ENCODE measurements at places on chromosomes 6 and 20.

DNA sequence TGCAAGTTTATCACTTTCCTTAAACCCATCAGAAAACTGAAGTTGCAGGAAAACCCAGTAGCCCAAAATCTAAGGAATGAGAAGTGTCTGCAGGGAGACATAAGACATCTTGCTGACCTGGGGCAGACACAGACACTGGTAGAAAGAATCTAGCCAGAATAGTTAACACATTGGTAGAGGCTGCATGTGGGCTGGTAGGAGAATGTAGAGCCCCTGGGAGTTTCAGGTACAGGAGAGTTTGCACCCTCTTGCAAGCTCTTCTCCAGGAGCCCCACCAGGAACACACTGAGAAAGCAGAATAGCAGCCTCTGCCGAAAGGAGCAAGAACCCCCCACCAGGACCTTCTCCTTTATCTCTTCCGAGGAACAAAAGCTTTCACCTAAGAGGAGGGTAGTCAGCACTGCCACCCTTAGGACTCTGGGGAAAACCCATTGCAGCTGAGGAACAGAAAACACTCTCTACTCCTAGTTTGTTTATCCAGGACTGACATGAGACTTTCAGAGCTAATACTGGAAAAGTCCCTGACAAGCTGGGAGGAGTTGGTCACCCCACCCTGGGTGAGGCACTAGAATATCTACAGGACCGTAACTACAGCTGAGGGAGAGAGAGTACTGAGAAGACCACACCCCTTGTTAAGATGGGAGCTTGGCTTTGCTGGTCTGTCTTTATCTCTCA is 10.5 kb upstream of the OGFRL1 start:
- no peak for DNase-seq

DNA sequence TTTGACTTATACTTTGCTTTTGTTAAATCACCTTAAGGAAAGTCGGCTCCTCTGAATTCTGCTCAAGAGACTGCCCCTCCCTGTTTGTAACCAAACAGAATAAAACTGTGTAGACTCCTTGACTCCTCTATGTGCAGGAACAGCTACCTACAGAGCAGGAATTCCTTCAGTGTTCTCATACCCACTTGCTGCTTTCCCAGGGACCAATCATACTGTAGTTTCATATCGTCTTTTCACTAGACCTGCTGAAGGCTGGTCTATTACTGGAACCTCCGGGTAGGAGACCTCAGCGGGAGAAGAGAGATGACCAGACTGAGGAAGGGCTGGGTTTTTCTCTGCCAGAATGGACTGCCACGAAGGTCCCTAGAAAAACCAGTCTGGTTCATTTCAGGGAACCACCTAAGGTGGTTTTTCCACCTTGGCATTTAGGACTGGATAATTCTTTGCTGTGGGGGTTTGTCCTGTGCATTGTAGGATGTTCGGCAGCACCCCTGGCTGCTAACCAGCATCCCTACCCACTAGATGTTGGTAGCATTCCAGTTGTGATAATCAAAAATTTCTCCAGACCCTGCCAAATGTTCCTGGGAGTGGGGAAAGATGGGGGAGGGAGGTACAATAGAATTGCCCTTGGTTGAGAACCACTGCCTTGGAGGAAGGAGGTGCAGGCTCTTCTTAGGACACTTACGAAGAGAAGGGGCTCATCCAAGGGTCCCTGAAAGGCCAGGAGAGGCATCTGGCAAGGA is 80.5 kb downstream of the DNAAF9 start:
- DNase-seq: no peak

- DNase-seq: no peak
Observed at GRCh38 chr6:107973594-107973993, 15.6 kb upstream of the SEC63 start.

GRCh38 chr6:98840385-98840784 is 6.0 kb downstream of the POU3F2 start:
- DNase-seq: no peak

DNA sequence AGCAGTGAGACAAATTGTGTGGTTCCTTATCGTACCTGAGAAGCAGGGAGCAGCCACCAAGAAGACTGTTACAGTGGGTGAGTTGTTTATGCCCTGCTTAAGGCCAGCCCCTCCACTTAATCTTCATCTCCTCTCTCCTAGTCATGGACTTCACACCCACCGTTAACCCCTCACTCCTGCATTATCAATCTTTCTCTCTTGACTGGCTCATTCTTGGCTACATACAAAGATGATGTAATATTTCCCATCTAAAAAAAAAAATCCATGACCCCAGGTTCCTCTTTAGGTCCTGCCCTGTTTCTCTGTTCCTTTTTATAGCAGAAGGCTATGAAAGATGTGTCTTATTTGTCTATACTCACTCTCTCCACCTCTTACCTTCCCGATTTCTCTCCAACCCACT is 72.4 kb downstream of the SHLD1 start:
- no peak for DNase-seq

DNA sequence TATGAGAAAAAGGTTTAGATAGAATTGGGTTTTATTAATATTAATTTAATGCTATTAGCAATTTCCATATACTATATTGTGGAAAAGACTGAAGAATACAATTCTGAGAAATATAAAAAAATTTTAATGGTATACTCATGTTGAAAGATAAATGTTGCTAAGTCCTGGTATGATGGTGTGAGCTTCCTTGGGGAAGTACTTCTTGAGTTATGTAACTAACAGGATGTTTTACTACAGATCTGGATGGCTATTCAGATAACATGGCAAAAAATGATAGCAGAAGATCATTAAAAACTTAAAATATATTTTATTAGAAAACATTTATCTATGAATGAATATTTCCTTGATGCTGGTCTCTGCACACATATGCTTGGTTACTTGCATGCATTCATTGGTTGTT is 23.5 kb upstream of the CALHM6 start:
- DNase-seq: no peak

DNA sequence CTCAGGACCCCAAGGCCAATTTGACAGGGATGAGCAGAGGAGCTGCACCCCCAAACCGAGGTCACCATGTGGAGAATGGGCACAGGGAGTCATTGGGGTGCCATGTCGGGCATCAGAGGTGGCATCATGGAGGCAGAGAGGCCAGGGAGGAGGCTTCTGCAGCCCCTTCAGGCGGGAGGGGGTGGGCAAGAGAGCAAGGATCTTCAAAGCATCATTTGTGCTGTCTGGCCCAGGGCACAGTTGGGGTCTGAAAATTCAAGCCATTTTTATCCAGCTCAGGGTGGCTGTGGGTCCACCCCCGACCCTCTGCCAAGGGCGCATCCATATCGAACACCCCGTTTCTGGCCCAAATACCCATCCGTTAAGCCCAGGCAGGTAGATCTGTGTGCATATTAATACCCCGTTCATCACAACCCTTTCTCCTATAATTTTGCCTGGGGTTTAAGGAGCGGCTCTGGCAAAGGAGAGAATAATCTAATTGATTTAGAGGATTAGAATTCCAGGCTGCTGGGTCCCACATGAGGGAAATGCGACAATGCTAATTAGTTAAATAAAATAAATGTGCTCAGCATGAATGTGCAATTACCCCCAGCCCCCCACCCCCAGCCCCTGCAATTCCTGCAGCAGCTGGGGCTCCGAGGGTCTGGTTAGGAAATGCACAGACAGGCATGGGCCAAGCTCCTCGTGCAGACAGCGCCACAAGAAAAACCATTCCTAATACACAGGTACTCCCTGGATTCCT is 31.9 kb downstream of the VSTM2L start:
- DNase-seq: no peak

DNA sequence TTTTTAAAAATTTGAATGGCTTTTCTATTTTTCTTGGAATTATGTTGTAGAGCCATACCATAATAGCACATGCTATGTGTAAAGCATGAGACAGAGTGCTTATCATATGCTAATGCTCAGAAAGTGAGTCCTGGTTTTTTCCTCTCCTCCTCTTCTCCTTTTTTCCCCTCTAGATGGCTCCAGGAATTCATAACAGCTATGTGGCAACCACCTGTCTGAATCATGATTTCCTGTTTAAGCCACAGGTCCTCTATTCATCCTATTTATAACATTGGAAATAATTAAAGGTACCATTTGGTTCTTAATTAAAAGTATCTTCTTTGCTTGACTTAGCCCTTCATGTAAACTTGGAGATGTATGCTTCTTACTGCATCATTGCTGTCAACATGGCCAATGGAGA is 260.0 kb upstream of the MAP3K7 start:
- no peak for DNase-seq

DNA sequence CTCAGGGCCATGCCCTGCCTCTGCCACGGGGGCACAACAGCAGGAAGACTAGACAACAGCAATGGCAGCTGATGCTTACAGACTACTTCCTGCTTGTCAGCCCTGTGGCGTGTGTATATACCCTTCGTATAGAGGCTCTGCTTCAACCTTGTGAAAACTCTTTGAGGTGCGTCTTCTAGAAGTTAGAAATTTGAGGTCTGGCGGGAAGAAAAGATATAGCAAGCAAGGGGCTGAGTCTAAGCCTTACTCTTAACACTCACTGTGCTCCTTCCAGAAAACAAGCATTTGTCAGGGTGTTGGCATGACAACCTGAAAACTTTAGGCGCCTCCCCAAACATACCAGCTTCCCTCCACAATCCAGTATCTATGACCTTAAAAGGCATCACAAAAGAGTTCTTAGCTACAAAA is 33.3 kb downstream of the JPH2 start:
- no peak for DNase-seq

- DNase-seq: no peak
Observed at GRCh38 chr6:45610832-45611231, 233.1 kb upstream of the SUPT3H start.

- no peak for DNase-seq
Observed at GRCh38 chr6:22024973-22025467, 271.8 kb downstream of the PRL start.

DNA sequence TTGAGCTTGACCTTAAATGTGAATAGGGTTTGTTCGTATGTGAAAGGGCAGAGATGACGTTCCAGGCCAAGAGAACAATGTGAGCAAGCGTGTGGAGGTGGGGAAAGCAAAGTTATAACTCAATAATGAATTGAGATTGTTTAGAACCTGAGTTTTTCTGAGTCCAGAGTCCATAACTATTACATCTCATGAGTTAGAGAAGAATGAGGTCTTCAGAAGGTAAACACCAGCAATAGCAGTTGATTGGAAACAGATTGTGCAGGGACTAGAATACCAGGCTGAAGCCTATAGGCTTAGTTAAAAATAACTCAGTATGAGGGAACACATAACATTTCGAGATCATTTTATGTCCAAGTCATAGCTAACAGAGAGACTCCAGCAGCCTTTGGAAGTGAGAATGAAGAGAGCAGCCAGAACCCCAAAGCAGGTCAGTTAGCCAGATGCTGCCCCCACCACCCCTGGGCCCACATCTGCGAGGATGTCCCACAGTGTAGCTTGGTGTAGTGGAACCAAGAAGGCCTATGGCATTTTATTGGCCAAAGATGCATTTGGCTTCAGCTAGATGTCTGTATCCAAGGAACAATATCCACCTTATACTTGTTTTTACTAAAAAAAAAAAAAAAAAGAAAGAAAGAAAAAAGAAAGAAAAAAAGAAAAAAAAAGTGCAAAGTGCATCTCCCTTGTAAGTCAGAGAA is 121.7 kb downstream of the TNFRSF21 start:
- no peak for DNase-seq

Measured in iPS DF 6.9 (cell line).